ENCODE measurements at places on chromosomes 6 and 20.

DNA sequence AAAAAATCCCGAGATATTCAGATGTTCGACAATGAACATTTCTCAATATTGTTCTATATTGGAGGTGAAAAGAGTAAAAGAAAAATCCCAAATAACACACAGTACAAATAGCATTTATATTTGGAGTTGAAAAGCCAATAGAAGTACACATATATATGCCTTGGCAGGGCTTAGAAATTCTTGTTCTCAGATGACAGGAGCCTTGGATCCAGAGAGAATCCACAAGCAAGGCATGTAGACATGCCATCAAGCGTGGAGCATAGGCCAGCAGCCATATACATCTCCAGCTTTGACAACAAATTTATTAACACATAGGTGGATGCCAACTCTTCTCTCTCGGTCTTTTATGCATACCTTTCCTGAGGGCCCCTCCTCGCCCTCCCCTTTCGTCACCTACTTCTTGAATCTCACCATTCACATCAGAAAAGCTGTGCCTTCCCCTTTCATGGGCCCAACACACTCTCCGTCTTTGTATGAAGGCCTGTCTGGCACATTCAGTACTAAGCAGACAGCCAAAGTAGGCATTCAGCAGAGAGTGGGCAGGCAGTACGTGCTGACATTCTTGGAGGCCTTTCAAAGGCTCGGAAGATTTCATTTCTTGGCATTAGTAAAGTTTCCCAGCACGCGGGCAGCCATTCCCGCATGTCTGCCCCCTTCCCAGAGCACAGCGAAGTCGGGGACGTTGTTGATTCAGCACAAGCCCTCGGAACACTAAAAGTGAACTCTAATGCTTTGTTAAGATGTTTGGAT is 18.2 kb downstream of the NEDD9 start:
- no peak for DNase-seq

DNA sequence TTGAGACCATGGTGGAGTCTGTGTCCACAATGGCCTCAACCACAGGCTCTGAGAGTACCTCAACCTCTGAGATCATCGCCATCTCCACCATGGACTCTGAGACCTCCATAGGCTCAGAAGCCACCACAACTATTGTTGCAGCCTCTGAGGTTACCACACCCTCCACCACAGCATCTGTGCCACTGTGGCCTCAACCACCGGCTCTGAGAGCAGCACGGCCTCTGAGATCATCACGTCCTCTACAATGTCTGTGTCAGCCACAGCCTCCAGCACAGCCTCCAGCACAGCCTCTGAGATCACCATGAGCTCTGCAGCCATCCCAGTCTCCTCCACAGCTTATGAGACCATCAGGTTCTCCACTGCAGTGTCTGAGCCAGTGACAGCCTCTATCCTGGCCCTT is 19.4 kb upstream of the MUC21 start:
- DNase-seq = no peak

- DNase-seq = no peak
Observed at GRCh38 chr6:136069119-136069518, 181.0 kb downstream of the MTFR2 start.

GRCh38 chr20:38208088-38208487 is 43.0 kb upstream of the TGM2 start:
- no peak for DNase-seq

DNA sequence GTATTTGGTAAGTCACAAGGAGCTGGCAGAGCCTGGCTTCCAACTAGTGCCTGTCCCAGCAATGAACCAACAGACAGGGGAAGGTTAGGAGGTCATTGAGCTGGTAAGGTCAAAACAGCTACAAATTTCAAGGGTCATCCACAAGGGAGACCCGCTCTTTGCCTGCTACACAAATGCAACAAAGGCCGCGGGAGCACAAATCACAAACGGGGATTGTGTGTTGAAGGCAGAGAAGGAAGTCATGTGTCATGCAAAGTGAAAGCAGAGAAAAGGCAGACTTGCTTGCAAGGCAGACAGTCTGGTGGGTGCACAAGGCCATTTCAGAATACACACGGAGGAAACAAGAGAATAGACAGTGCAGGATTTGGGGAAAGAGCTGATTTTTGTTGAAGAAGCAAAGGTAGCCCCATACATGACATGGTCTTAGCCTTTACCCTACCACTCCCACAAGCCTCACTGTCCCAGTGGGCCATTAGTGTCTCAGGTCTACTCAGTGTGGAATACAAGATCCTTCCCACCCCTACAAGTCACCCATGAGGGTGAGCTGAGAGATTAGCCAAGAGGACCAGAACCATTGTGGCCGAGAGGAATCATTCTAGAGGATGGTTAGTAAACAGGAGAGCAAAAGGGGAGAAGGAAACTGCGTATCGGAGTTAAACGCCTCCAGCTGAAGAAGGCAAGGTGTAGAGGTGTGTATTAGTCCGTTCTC is 18.1 kb upstream of the SAMHD1 start:
- DNase-seq = peak; percentile 75

GRCh38 chr6:144284478-144284782 is 705 bp upstream of the UTRN start:
- no peak for DNase-seq

GRCh38 chr20:4006640-4007039 is 8.7 kb downstream of the RNF24 start:
- DNase-seq = no peak

GRCh38 chr6:63923139-63923739 is 287.6 kb downstream of the PHF3 start:
- DNase-seq = no peak

- DNase-seq = peak; percentile 7
Observed at GRCh38 chr6:169752074-169752623, 727 bp downstream of the ERMARD start.

DNA sequence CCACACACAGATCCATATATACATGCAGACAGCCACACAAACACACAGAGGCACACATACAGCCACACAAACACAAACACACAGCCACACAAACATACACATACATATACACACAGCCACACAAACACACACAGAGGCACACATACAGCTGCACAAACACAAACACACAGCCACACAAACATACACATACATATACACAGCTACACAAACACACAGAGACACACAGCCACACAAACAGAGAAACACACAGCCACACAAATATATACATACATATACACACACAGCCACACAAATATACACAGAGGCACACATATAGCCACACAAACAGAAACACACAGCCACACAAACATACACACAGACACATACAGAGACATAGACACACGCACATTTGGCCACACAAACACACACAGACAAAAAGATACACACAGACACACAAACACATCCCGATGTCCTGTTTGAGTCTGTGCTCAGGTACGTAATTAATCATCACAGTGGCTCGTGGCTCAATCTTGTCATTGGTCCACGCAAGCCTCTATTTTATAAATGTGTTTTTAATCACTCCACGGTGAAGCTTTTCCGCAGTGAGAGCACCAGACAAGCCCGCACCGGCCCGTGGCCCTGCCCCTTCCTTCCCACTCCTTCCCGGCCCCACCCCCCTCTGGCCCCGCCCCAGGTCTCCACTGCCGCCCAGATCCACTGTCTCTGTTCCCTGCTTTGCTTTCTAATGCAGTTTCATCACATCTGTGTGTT is 135.3 kb downstream of the CDH4 start:
- no peak for DNase-seq

GRCh38 chr6:138594758-138595140 is 95.5 kb upstream of the NHSL1 start:
- no peak for DNase-seq

- peak; percentile 64 for DNase-seq
Observed at GRCh38 chr20:11581271-11581670, 336.4 kb upstream of the BTBD3 start.

- no peak for DNase-seq
Observed at GRCh38 chr6:166621114-166621540, 5.9 kb downstream of the RPS6KA2 start.

DNA sequence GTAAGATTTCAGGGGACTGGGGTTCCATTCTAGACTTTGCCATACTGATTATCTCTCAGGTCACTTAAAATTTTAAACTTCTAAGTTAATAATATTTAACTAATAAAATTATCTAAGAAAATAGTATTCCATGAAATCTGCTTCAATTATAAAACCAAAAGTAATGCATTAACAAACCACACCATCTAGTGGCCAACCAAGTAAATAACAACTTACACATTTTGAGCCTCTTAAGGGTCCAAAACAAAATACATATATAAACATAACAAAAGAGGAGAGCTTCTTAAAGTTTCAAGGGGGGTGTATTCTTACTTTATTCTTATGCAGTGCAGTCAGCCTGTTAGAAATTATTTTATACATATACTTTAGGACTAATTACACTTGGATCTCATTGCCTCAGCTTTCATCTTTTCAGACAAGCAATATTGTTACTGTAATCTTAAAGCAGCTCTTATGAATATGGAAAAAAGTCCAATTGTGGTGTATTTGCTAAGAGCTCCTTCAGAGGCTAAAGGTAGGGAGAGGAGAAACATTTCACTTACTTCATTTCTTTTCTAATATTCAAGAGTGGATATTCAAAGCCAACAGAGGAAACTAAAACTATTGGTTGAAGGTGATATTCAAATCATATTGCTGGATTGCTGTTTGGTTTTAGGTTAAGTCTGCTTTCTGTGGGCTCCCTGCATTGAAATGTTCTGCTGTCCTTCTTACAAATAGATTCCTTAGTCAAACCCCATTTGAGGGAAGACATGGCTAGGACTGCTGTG is 199.7 kb upstream of the SIM1 start:
- DNase-seq = peak; percentile 5

DNA sequence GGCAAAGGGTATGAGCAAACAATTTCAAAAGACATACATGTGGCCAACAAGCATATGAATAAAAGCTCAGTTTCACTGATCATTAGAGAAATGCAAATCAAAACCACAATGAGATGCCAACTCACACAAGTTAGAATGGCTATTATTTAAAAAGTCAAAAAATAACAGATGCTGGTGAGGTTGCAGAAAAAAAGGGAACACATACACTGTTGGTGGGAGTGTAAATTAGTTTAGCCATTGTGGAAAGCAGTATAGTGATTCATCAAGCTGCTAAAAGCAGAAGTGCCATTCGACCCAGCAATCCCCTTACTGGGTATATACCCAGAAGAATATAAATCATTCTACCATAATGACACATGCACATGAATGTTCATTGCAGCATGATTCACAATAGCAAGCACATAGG is 6.7 kb upstream of the KHDC1L start:
- peak; percentile 52 for DNase-seq

GRCh38 chr6:15796844-15797243 is 134.0 kb upstream of the DTNBP1 start:
- no peak for DNase-seq

DNA sequence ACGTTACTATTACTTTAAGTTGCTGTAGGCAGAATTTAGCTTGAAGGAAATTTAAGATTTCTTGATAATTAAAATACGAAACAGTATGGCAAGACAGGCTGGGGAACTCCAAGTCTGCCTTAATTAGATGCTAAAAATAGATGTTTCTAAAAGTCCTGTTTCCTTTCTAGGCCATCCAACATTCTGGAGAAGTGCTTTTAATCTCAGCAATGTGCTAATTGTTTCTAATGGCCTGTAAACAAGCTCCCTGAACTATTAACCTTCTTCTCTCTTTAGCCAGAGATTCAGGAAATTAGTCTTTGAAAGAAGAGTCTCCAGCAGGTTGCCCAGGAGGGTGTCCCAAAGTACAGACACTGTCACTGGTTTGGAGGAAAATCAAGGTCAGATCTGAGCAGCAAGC is 677.3 kb upstream of the AGPAT4 start:
- DNase-seq = no peak

GRCh38 chr6:138664745-138665144 is 108.8 kb upstream of the CCDC28A start:
- no peak for DNase-seq

GRCh38 chr20:39541136-39541803 is 579.1 kb downstream of the DHX35 start:
- no peak for DNase-seq

- DNase-seq = no peak
Observed at GRCh38 chr20:37822141-37822601, 80.8 kb upstream of the VSTM2L start.

- DNase-seq = no peak
Observed at GRCh38 chr20:37616110-37616425, 77.8 kb upstream of the CTNNBL1 start.

- no peak for DNase-seq
Observed at GRCh38 chr6:87297119-87297518, 25.3 kb upstream of the SMIM8 start.

GRCh38 chr6:90076511-90077415 is 182.5 kb downstream of the GJA10 start:
- DNase-seq = no peak

- DNase-seq = no peak
Observed at GRCh38 chr6:43666196-43666920, 21.2 kb downstream of the MRPS18A start.

- no peak for DNase-seq
Observed at GRCh38 chr6:4342407-4343137, 207.2 kb upstream of the ECI2 start.

DNA sequence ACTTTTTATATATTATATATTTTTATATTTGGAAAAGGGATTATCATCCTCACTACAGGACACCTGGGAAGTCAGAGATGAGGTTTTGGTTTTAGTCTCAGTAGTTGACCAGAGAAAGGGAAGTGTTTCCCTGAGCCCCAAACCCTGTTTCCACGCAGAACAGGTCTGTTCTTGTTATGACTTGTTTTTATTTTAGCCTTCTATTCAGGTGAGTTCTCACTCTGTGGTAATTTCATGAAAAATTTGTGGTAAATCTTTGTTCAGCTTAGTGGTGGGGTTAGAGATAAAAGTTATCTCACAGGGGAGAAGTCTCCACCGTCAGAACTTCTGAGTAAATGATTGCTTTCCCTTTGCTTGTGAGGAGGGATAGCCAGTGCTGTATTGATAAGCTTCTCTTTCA is 224.9 kb downstream of the FARS2 start:
- DNase-seq = no peak

GRCh38 chr6:61592238-61592637 is 693.8 kb downstream of the KHDRBS2 start:
- DNase-seq = no peak

GRCh38 chr6:30885999-30886896 is 1.9 kb downstream of the DDR1 start:
- no peak for DNase-seq

DNA sequence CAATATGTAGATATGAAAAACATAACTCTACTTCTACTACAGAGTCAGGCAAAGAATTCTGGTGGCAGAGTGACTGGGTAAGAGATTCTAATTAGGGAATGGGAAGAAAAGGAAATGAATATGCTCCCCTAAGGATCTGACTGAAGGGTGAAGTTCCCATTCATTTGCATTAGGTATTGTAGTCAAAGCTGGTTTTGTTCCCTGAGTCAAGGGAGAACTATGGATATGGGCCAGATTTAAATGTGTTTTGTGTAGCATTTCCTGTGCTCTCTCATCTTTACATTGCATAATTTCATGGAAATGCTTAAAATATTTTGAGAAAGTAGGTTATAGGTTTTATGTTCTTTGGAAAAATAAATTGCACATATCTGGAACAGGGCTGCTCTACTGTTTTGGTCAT is 299.7 kb downstream of the BTBD3 start:
- DNase-seq = no peak

DNA sequence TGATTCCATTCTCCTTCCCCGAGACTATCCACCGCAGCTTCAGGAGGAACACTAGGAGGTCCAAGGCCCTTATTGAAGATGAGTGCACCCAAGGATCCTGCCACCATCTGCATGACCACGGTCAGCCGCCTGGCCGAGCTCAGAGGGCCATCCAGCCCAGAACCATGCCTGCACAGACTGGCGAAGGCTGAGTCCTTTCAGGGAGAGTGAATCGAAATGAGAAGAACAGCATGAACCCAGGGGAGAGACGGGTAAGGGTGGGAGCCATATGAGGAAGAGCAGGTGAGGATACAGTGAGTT is 26.3 kb downstream of the SERPINB6 start:
- DNase-seq = no peak

GRCh38 chr20:53795170-53795569 is 201.5 kb upstream of the ZNF217 start:
- DNase-seq = no peak

Measured in suppressor macrophage (primary cell).